ENCODE measurements at places on chromosomes 7 and 10.
A peak's percentile ranks its signal among the peaks of the same experiment; 100 is the strongest.

DNA sequence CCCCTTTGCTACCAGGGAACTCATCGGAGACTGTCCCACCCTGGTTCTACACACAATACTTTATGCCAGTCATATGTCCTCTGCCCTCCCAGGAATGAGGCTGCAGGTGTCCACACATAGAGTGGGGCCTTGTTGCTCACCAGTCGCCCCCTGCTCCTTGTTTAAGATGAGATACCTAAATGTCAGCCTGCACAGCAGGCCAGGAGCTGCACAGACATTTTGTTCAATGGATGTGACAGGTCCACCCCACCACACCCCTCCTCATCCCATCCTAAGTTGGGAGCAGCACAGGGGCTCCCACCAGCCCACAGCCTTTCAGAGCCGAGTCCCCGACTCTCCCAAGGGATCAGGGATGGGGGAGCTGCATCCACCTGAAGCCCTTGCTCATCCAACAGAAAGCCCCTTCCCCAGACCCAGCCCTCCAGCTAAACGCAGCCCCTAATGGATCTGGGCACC is 6.2 kb upstream of the GRID1 start:
- H3K4me1 ChIP-seq, result peaks cover 3% of the 10 kb centered on the region
- H3K36me3 ChIP-seq, result no peaks in the 10 kb centered on the region
- no peak for DNase-seq
- no peak overlapping the region for H3K4me3 ChIP-seq
- no peak overlapping the region for H3K27ac ChIP-seq

DNA sequence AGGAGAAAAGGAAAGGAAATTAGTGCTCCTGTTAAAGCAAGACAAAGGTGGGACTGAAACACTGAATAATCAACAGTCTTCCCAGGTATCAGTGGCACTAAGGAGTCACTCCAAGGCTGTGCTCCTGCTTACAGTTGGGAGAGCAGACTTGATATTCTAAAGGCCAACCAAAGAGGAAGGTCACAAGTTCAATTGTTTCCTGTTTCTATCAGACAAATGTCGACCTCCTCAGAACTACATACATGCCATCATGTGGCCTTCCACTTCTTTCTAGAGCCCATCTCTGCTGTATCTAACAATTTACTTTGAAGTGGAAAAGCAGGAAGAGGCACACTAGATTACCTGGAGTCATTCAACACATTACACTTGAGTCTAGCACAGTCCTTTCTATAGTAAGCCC is 3.4 kb downstream of the ZNF239 start:
- peaks cover 20% of the 10 kb centered on the region for H3K4me1 ChIP-seq
- no peak overlapping the region for H3K4me3 ChIP-seq
- no peaks in the 10 kb centered on the region for H3K27me3 ChIP-seq
- H3K36me3 ChIP-seq, result peaks cover 18% of the 10 kb centered on the region
- DNase-seq, result no peak
- H3K27ac ChIP-seq, result no peak overlapping the region

- peaks cover 15% of the 10 kb centered on the region for H3K36me3 ChIP-seq
- H3K4me1 ChIP-seq, result peaks cover 18% of the 10 kb centered on the region
- DNase-seq, result no peak
- peak overlapping the region; percentile 94 for H3K4me3 ChIP-seq
Observed at GRCh38 chr7:17297243-17297642, 1.2 kb upstream of the AHR start.

GRCh38 chr7:127892488-127893314 is 138.5 kb downstream of the LRRC4 start:
- H3K4me3 ChIP-seq, result no peak overlapping the region
- H3K36me3 ChIP-seq, result peaks cover 23% of the 10 kb centered on the region
- no peak overlapping the region for H3K27ac ChIP-seq
- H3K27me3 ChIP-seq, result no peaks in the 10 kb centered on the region
- peaks cover 6% of the 10 kb centered on the region for H3K4me1 ChIP-seq
- no peak for DNase-seq

DNA sequence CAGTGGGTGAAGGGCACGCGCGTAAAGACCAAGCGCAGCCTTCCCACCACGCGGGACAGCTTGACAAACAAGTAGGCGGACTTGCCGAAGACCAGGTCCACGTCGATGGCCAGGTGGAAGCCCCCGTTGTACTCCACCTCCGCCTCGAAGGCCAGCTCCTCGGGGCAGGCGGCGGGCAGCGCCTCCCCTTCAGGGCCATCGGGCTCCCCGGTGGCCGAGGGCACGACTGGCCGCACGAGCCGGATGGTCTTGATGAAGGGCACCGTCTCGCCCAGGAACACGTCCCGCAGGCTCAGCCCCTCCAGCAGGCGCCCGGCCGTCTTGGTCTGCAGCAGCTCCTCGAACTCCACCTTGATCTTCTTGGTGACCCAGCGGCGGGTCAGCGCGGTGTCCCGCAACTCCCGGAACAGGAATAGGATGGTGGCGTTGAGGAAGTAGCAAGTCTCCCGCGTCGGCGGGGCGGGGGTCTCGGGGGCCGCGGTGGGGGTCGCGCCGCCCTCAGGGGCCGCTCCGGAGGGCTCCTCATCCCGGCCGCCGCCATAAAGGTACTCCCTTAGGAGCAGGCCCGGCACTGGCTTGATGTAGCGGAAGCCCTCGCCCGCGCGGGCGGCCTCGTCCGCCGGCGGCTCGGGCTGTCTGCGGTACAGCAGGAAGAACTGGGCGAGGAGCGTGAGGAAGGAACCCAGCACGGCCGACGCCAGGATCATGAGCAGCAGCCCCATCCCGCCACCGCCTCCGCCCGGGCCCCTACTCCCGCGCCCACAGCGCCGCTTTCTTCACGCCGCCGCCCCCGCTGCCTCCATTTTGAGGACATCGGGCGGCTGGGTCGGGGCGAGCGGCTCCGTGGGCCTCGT is 507 bp downstream of the PDZD8 start:
- peaks cover 7% of the 10 kb centered on the region for H3K36me3 ChIP-seq
- DNase-seq, result peak; percentile 41
- H3K4me3 ChIP-seq, result peak overlapping the region; percentile 96
- H3K27ac ChIP-seq, result peak overlapping the region; percentile 78

GRCh38 chr10:119191881-119192280 is 13.3 kb upstream of the PRDX3 start:
- H3K4me3 ChIP-seq, result no peak overlapping the region
- H3K27ac ChIP-seq, result no peak overlapping the region
- peaks cover 24% of the 10 kb centered on the region for H3K4me1 ChIP-seq
- DNase-seq, result no peak

GRCh38 chr10:122033224-122033926 is 44.4 kb downstream of the TACC2 start:
- H3K36me3 ChIP-seq, result no peaks in the 10 kb centered on the region
- no peak overlapping the region for H3K4me3 ChIP-seq
- no peak overlapping the region for H3K27ac ChIP-seq
- no peak for DNase-seq
- H3K4me1 ChIP-seq, result no peaks in the 10 kb centered on the region

GRCh38 chr10:63374991-63375390 is 90.8 kb downstream of the JMJD1C start:
- no peak overlapping the region for H3K4me3 ChIP-seq
- no peaks in the 10 kb centered on the region for H3K27me3 ChIP-seq
- peaks cover 13% of the 10 kb centered on the region for H3K4me1 ChIP-seq
- H3K27ac ChIP-seq, result no peak overlapping the region
- DNase-seq, result no peak
- peaks cover 12% of the 10 kb centered on the region for H3K36me3 ChIP-seq

GRCh38 chr10:118729641-118730258 is 25.0 kb downstream of the CACUL1 start:
- peaks cover 7% of the 10 kb centered on the region for H3K36me3 ChIP-seq
- no peak overlapping the region for H3K4me3 ChIP-seq
- DNase-seq, result no peak
- peak overlapping the region; percentile 50 for H3K27ac ChIP-seq
- peaks cover 49% of the 10 kb centered on the region for H3K4me1 ChIP-seq
- H3K27me3 ChIP-seq, result no peaks in the 10 kb centered on the region

GRCh38 chr10:44763331-44763730 is 147.8 kb upstream of the TMEM72 start:
- H3K4me3 ChIP-seq, result no peak overlapping the region
- no peak overlapping the region for H3K27ac ChIP-seq
- no peaks in the 10 kb centered on the region for H3K36me3 ChIP-seq
- DNase-seq, result no peak
- no peaks in the 10 kb centered on the region for H3K4me1 ChIP-seq

DNA sequence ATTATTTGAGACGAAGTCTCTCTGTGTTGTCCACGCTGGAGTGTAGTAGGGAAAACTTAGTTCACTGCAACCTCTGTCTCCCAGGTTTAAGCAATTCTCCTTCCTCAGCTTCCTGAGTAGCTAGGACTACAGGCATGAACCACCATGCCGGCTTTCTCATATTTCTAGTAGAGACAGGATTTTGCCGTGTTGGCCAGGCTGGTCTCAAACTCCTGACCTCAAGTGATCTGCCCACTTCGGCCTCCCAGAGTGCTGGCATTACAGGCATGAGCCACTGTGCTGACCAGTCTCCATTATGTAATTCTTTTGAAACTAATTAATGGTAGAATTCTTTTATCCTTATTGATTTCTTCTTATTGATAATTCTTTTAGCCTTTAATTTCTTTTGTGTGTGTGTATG is 32.5 kb downstream of the PCLO start:
- H3K36me3 ChIP-seq, result no peaks in the 10 kb centered on the region
- H3K27me3 ChIP-seq, result no peaks in the 10 kb centered on the region
- no peak overlapping the region for H3K4me3 ChIP-seq
- H3K4me1 ChIP-seq, result no peaks in the 10 kb centered on the region

- H3K36me3 ChIP-seq, result no peaks in the 10 kb centered on the region
Observed at GRCh38 chr10:34507217-34507616, 307.9 kb downstream of the PARD3 start.

DNA sequence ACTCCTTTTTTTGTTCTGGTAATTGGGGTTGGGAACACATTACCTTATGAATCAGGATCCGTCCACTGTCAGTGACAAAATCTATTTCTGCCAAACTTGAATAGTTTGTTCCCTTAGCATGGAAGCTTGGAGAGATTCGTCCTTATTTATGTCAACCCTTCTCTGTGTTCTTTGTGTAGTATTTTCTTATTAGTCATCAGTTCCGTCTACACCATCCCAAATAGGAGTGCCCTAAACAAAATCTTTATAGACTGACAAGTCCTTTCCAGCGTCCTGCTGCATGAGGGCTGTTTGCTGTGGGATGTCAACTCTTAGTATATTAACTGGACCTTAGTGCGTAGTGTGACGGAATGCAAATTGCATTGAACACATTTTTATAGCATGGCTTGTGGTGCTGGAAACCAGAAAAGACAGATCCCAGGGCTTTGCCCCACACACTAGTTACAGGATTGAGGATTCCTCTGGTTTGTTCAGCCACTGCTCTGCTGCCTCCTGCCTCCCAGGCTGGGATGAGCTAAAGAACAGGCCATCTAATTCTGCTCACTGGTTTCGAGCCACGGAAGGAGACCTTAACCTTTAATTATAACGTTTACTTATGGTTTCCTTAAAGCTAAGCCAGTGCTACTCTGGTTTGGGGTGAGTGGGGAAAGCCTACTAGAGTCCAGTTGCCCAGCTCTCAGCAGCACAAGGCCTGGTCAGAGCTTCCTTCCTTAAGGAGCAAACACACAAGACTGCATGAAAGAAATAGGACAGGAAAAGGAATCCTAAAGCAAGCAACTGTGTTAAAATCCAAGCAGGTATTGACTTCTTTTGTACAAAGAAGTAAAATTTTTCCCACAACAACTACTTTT is 194.4 kb downstream of the CCSER2 start:
- H3K27ac ChIP-seq, result no peak overlapping the region
- H3K4me1 ChIP-seq, result no peaks in the 10 kb centered on the region
- H3K4me3 ChIP-seq, result no peak overlapping the region
- H3K27me3 ChIP-seq, result no peaks in the 10 kb centered on the region
- peaks cover 2% of the 10 kb centered on the region for H3K36me3 ChIP-seq

DNA sequence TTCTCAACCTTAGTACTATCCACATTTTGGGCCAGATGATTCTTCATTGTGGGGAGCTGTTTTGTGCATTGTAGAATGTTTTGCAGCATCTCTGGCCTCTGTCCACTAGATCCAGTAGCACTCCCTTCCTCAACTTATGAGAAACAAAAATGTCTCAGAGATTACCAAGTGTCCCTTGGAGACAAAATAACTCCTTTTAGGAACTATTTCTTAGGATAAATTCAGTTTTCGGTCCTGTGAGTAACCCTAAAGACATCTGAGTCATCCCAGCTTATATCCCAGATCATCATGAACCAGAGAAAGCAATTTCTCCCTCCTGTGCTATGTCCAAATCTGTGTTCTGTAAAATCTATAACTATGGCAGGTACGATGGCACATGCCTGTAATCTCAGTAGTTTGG is 266.6 kb upstream of the PHYHIPL start:
- DNase-seq, result no peak
- no peaks in the 10 kb centered on the region for H3K27me3 ChIP-seq
- H3K4me1 ChIP-seq, result no peaks in the 10 kb centered on the region
- no peaks in the 10 kb centered on the region for H3K36me3 ChIP-seq

DNA sequence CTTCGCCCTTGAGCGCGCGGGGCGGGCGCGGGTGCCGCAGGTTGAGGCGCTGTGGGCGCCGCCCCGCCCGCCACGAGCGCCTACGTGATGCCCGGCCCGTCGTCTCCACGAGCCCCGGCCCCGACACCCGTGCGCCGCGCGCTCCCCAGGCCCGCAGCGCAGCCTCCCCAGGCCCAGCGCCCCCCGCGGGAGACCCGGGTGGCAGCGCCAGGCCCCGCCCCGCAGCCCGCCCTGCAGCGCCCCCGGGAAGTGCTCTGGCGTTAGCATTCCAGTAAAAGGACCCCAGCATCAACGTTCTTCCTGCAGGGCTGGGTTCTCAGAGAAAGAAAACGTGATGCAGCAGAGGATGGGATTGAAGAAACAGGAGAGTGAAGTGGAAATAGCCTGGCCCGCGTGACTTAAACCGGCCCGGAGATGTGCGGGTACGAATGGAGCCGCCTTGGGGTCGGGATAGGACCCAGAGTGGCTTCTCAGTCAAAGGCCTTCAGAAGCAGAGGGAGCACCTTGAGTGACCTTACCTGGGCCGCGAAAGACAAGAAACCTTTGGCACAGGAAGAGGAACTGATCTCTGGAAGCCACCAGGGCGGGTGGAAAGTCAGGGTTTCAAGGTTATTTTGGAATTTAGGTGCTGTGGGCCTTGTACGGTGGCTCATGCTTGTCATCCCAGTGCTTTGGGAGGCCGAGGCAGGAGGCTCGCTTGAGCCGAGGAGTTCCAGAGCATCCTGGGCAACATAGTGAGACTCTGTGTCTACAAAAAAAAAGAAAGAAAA is 1.8 kb downstream of the PFKP start:
- H3K4me3 ChIP-seq, result peak overlapping the region; percentile 92
- peaks cover 8% of the 10 kb centered on the region for H3K27me3 ChIP-seq
- H3K4me1 ChIP-seq, result peaks cover 49% of the 10 kb centered on the region
- H3K36me3 ChIP-seq, result peaks cover 51% of the 10 kb centered on the region
- peak overlapping the region; percentile 75 for H3K27ac ChIP-seq
- DNase-seq, result peak; percentile 31

- no peaks in the 10 kb centered on the region for H3K27me3 ChIP-seq
- no peak overlapping the region for H3K4me3 ChIP-seq
- H3K36me3 ChIP-seq, result peaks cover 24% of the 10 kb centered on the region
- no peak for DNase-seq
- peak overlapping the region; percentile 81 for H3K27ac ChIP-seq
- peaks cover 78% of the 10 kb centered on the region for H3K4me1 ChIP-seq
Observed at GRCh38 chr7:131012477-131013031, 278.5 kb upstream of the KLF14 start.
